ENCODE measurements at places on chromosomes 6 and 20.

- DNase-seq: no peak
These were observed 11.3 kb downstream of the GINS1 start for GRCh38 chr20:25418776-25419175.

DNA sequence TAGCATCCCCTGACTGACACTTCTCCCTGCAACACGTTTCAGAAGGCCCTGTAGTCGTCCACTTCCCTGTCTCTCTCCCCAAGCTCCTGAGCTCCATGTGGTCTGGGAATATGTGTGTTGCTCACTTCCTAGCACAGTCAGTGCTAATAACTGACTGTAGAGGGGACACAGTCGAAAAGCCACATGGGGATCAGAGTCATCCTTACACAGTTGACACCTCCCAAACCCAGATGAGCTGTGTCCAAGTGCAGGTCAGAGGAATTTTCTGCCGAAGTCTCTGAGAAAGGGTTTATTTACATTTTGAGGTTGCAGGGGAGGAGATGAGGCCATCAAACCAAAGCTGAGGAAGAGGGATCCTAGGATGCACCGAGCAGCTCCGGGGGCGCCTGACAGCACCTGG is 3.5 kb upstream of the ADAM33 start:
- DNase-seq: no peak

DNA sequence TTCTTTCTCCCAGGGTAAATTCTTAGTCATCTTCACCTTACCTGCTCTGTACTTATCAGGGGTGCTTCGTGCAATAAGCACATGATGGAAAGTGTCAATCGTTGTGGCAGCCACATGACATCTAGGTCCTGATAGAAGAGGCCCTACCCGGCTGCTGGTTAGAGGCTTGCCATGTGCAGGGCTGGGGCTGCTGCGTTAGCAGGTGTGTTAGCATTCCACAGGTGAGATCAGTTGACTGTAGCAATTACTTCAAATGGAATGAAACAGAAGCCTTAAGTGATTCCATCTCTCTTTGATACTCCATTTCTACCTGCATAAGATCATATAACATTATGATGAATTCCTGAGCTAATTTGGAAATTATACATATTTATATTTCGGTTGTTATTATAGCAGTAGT is 127.0 kb downstream of the UST start:
- no peak for DNase-seq

GRCh38 chr20:57675773-57676172 is 34.0 kb downstream of the PMEPA1 start:
- DNase-seq: no peak

DNA sequence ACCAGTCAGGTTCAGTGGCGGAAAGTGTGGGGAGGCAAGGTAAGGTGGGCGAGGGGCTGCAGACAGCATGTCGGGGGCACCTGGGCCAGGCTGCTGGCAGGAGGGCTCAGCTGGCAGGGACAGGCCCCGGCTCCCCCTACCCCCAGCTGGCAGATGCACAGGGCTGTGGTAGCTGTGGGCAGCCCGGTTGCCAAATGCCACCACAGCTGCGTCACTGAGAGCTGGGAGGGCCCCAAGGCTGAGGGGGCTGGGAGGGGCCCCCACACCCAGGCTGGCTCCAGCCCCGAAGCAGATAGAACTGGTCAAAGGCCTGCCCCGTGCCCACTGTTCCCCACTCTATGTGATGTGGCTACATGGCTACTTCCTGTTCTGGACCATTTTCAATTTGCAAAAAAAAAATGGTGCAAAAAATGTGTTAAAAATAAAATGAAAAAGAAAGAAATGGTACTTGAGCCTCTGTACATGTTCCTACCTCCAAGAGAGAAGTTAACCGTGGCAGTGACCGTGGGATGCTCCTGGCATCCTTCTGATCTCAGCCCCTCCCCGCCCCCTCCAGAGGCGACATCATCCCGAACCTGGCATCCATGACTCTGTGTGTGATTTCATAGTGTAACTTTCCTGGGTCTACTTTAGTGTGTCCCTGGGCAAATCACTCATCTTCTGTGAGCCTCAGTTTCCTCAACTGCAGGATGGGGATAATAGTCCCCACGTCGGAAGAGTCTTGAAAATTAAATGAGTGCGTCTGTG is 64.4 kb downstream of the UBE2V1 start:
- DNase-seq: no peak

DNA sequence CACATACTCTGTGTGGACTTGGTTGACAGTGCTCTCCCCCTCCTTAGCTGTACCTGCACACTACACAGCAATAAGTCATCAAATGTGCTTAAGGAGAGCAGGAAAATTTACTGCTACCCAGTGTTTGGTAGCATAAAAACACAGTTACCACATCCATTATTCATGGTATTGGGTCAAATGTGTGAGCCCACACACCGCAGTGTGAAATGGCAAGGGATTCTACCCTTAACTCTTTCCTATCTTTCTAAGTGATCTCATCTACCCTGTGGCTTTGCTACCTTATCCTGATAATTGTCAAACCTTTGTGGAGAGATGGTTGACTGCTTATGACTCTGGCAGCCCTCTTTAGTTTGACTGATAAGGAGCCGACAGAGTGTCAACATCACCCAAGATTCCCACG is 47.6 kb downstream of the STX11 start:
- DNase-seq: no peak

- DNase-seq: no peak
These were observed 5.1 kb downstream of the LPIN3 start for GRCh38 chr20:41345729-41346067.

DNA sequence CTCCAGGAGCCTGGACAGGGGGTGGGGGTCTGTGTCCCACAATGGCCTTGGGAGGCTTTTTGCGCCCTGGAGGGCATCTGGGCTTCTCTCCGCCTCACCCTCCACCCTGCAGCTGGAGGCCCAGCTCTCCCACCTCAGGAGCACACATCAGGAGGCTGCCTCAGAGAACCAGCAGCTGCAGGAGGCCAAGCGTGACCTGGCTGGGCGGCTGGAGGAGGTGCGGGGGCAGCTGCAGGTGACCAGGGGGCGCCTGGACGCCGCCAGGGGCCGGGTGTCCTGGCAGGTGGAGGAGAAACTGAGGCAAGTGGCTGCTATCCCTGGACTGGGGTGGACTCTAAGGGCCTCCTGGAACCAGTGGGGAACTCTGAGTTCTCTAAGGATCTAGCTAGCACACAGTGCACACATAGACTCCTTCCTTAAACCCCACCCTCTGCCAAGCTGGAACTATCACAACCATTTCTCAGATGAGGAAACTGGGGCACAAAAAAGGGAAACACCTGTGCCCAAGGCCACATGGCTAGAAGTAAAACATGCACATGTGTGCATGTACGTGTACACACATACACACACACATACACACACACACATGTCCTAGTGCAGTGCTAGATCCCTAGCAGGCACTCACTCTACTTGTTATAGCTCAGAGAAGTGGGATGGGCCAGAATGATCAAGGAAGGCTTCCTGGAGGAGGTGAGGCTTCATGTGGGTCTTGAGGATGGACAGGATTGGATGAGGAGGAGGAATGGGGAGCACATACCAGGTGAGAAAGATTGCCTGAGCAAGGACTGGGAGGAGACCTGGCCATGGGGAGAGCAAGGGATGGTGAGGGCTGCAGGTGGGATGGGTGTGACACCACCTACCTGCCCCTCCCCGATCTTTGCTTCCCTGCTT is 22.9 kb downstream of the RAB44 start:
- DNase-seq: no peak

DNA sequence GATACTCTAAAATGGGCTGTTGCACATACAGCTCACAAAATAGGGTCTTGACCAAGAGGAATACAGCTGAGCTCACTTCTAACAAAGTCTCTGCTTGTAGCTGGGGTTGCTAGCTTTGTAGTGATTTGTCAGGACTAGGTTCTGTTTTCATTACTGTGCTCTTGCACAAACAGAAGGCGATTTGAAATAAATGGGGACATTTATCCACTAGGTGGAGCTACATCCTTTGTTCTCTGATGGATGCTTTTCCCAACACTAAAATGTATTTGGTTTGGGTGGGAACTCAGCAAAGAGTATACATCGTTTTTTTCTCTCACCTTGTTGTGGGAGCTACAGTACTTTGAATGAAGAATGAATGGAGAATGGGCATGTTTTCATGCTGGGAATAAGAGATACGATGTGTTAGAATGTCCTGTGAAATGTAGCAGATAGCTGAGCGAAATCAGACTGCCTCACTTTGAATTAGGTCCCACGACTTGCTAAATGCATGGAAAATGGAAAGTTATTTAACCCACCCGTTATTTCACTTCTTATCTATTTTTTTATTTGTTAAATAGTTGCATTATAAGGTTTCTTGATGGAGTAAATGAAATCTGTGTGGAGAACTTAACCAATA is 494.7 kb upstream of the MAP3K7 start:
- no peak for DNase-seq

DNA sequence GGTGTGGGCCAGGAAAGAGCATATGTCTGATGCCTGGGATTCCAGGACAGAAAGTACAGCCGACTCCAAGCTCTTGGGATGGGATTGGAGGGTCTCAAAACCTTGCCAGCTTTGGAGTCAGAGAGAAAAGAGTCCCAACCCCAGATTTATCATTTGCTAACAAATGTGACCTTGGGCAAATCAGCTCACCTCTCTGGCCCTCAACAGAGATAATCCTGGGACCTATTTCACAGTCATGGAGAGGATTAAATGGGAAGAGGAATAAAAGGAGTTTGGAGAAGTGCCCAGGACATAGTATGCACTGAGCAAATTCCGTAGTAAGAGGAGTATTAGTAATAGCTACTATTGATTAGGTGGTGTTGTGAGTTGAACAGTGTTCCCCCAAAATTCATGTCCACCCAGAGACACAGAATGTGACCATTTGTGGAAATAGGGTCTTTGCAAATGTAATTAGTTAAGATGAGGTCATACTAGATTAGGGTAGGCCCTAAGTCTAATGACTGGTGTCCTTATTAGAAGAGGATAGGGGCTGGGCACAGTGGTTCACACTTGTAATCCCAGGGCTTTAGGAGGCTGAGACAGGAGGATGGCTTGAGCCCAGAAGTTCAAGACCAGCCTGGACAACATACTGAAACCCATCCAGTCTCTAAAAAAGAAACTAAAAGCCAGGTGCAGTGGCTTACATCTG is 17.1 kb downstream of the RIPOR3 start:
- no peak for DNase-seq

- DNase-seq: no peak
These were observed 137.0 kb upstream of the PREP start for GRCh38 chr6:105539911-105540310.

GRCh38 chr6:104995989-104996617 is 39.2 kb downstream of the LIN28B start:
- no peak for DNase-seq

DNA sequence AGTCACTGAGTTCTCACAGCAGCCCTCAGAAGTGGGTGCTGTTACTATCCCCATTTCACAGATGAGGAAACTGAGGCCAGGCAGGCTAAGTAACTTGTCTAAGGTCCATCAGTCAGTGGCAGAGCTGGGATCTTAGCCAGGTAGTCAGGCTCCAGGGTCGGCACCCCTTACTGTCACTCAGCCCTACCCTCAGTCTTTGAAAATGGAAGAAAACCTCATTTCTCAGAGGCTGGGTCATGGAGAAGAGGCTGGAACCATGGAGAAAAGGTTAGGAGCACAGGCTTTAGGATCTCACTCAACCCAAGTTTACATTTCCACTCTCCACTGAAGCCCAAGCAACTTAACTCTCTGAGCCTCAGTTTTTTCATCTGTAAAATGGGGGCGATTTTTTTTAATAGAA is 116.2 kb upstream of the SIRPG start:
- no peak for DNase-seq
